ENCODE measurements at places on chromosomes 1 and 21.

DNA sequence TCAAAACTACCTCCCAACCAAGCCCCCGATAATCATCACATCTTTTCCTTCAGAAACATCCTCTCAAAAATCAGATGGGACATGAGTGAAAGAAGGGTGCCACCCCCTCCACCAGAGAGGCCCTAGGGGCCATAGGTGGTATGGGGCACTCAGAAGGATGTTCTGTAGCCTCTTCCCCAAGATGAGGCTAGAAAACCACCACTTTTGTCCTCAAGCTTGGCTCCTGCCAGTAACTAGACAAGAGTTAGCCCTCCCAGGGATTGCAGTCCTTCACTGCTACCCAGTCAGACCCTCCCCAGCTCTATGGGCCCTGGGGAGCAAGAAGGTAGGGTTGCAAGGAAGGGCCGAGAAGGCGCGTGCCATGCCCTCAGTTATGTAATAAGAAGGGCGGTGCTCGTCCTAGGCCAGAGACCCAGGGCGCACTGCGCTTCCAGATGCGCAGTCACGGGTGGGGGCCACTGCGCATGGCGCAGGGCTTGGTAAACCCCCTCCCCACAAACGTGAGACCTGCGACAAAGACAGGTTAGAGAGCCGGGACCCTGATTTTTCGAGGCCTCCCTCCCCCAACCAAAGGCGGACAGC, 69.7 kb downstream of the CD46 start:
- DNase-seq, result no peak

- DNase-seq, result no peak
These were observed 112.2 kb downstream of the CASZ1 start for GRCh38 chr1:10684221-10684620.

DNA sequence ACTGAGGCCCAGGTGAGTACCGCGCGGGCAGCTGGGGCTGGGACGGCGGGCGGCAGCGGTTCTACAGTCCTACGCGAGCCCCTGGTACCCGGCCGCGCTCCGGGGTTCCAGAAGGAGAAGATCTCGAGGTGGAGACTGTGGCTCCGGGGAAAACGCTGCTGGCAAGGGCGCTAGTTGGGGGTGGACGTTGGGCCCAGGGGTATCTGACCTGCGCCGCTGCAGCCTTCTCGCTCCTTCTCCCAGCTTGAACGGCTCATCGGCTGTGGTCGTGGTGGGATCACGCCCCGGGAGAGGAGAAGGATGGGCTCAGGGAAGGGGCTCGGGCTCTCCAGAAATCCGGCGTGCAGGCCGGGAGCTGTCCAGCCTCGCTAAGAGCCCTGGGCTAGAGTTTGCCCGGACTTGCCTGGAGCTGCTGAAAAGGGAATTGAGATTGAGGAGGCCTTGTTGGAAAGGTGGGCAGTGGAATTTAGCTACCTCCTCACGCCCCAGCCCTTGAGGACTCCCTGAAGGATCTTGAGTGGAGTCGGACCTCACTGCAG, 1.1 kb upstream of the POU3F1 start:
- DNase-seq, result no peak

- no peak for DNase-seq
These were observed 3.0 kb downstream of the FMO1 start for GRCh38 chr1:171251042-171251951.

DNA sequence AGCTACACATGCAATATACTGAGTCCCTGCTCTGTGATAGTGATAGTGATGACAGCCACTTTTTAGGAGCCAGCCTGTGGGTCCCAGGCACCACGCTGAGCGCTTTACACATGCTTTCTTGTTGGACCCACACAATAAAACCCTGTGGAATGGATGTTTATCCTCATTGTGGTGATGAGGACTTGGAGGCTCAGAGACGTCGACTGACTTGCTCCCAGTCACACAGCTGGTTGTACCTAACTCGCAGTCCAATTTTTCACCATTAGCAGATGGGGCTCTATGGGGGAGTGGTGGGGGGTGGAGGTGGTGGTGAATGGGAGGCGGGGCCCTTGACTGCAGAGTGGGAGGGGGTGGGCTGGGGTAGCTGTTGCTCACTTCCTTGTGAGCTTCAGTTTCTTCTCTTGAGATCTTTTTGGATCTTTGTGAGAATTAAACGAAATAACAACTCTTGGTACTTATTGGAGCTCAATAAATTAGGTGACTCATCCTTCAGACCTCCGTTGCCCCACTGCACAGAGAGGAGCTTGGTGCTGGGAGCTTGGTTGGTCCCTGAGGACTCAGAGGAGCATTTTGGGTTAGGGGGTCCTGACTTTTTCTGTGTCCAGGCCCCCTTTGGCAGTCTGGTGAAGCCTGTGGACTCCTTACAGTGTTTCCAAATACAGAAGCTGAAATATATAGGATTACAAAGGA, 61.8 kb upstream of the CD1D start:
- no peak for DNase-seq

GRCh38 chr1:223208164-223209076, 65.4 kb upstream of the TLR5 start:
- DNase-seq, result no peak

DNA sequence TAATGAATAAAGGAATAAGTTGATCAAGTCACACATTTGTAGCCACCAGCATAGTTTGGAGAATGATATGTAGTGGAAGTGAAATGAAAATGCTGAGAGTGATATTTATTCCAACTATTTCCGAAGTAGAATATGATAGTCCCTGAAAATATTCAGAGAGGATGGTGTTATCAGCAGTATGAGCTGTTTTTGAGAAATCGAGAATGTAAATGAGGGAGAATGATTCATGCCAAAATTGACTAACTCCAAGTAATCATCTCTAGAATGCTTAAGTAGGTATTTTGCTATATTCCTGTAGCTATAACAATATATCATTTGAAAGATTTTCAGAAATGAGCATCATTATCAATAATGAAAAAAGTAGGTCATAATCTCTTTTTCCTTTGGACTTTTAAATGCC, 178.9 kb downstream of the PDE4B start:
- no peak for DNase-seq

DNA sequence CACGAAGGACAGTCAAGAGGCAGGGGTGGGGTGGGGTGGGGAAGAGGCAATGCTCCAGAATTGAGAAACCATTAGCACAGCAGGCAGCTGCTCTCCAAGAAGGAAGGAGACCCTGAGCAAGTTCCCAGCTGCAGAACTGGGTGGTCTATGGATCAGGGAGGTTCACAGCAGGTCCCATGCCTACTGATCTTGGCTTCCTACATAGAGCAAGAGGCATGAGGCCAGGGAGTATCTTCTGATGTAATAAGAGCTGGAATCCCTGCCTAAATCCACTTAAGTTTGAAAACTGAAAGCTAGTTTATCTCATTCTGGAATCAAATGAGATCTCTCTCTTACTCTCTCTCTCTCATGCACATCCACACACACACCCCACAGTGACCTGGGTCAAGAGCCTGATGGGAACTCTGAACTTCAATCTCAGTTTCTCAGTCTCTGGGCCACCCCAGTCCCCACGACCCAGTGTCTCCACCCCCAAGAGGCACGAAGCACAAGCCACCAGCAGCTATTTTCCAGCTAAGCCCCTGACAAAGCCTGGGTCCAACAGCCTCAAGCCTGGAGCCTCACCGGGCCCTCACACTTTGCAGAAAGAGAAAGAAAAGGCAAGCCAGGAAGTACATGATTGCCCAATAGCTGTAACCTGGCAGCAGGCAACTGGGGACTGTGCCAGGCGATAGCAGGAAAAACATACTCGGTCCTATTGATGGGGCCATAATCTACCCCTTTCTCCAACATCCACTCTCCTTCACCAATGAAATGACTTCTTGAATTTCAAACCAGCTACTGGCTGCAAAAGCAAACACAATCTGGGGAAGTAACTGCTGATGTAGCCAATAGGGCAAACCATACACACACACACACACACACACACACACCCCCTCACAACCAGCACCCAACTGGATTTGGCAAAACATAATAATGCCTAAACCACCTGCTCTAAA, 2.2 kb downstream of the NUAK2 start:
- peak; percentile 34 for DNase-seq

DNA sequence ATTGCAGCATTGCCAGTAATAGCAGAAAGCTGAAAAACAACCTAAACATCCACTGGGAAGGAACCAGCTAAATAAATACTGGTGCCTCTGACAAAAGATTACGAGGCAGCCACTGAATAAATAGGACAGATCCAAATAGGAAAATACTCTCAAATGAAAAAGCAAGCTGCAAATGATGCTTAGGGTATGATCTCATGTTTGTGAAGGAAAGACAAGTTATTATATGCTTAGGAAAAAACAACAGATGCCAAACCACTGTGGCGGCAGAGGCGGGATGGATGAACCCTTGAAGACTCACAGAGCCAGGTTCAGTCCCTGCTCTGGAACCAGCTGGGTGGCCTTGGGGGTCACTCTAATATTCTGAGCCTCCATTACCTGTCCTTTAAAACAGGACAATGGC, 41.6 kb downstream of the MATN1 start:
- DNase-seq, result no peak

- no peak for DNase-seq
These were observed 25.0 kb downstream of the RBM15 start for GRCh38 chr1:110364221-110364620.

DNA sequence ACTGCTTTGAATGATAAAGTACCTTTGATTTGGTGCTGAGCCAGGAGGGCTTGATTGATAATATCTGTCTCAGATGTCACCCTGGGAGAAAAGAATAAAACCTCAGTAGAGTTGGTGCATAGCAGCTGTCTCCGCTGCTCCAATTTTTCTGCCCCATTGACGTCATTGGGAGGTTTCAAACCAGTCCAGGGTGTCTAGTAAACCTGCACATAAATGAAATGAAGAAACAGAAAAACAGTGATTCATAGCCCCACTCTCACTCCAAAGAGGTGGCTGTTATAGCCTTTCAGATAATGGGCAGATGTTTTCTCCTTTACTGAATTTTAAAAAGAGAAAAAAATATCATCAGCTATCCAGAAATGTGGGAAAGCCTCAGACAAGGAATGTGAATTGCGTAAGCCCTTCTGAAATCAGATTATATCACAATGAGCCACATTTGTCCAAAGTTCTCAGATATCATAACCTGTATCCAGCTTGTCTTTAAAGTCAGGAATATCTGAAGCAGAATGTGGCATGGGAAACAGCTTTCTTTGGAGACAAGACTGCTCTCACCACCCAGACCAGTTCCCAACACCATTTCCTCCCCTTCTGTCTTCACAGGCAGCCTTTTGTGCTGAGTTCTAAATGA, 351.3 kb upstream of the SGIP1 start:
- DNase-seq, result no peak

GRCh38 chr1:43707190-43708001, at the start of gene ST3GAL3:
Gene ST3GAL3, plus strand, starts transcription at chr1:43707536. Its CDS starts 28,727 bp downstream, at chr1:43736263.
- peak; percentile 85 for DNase-seq

GRCh38 chr1:36027766-36028165, 56.1 kb upstream of the TEKT2 start:
- DNase-seq, result no peak

GRCh38 chr21:44366586-44367211, 13.3 kb downstream of the TRPM2 start:
- no peak for DNase-seq

- DNase-seq, result no peak
These were observed 2.6 kb upstream of the UQCRHL start for GRCh38 chr1:15810073-15810472.

DNA sequence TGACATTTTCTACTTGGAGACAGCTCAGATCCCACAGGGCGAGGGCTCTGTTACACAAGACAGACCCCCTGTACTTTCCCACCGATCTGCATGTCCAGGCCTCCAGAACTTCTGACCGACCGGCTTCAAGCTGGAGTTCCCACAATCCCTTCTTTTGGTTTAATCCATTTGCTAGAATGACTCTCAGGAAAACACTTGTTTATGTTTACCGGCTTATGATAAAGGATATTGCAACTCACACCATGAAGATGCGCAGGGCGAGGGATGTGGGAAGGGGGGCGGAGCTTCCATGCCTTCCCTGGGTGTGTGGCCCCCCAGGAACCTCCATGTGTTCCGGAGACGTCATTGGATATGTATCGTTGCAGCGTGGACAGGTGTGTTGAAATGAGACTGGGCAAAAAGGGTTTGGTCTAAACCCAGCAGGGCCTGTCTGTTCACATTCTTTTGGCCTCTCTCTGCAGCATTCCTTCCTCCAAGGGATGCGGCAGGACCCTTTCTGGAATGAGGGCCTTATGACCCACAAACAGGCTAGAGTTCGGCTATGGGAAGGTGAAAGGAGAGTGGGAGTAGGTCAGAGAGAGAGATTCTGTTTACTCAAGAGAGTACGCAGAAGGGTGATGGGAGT, 7.5 kb upstream of the IGSF5 start:
- no peak for DNase-seq

DNA sequence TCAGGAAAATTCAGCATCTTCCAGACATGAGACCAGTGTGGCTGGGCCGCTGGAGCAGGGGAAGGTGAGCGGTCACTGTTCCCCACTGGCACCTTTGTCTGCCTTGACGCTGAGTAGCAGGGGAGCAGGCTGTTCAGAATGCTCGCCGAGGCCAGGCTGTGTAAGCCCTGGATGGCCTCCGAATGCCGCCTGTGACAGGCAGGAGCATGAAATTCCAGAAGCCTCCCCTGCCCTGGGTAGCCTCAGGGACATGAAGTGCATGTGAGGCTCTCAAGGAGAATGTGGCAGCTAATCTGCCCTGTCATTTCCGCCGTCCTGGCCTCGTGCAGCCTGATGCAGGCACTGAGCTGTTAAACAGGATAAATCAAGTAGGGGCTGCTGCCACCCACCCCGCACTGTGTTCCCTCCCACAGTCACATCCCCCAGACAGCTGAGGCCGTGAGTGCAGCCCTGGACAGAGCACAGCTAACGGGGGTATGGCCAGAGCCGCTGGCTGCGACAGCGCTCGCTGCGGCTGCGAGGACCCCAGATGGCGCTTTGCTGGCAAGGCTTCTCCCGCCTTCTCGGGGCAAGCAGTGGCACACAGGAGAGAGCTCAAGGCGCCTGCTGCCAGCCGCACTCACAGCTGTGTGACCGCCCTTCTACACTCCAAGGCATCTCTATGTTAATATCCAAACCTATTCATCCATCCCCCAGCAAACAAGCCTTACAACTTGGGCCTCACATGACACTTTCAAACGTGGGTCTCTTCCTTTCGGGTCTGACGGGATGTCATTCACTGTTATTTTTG, 105.0 kb upstream of the COL6A1 start:
- DNase-seq, result no peak

DNA sequence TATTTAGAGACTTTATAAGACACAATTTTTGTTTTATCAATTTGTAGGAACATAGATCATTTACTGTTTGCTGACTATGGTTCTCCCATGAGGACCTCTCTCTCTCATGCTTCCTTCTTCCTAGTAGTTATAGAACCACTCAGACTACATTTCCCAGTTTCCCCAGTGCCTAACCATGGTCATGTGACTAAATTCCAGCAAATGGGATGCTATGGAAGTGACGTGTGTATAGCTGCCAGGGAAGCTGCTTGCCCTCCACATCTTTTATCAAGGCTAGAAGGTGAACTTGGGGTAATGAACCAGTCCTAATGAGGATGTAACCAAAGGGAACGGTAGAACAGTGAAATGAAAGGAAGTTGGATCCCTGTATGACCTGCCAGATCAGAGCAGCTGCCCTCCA, 184.0 kb downstream of the MIS18A start:
- no peak for DNase-seq

DNA sequence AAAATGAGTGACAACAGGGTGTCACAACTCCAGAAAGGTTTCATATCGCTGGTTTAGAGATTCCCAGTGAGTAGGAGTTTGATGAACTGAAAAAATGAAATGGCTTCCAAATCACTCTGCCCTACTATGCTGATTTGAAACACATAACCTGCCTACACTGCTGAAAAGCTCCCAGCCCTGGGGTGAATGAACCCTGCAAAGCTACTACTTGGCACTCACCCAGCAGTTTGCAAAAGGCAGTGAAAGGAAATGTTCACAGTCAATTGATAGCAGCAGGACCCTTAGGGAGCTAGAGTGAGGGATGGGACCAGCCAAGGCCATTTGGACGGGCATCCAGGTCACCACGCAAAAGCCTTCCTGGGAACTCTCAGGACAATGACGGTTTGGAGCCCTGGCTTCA, 44.4 kb upstream of the SRP9 start:
- no peak for DNase-seq
